ENCODE measurements at places on chromosomes 2 and 18.
A peak's percentile ranks its signal among the peaks of the same experiment; 100 is the strongest.

DNA sequence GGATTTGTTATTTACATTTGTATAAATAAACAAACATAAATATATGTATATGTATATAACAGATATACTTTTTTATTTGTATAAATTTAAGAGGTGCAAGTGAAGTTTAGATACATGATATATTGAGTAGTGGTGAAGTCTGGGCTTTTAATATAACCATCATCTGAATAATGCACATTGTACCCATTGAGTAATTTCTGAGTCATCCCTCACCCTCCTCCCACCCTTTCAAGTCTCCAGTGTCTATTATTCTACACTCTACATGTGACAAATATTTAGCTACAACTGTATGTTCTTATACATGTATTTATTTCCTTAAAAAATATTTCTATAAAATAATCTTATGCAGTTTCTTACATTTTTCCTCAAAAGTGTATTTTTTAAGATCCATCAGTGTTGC is 358.7 kb upstream of the TFPI start:
- no peak for DNase-seq

DNA sequence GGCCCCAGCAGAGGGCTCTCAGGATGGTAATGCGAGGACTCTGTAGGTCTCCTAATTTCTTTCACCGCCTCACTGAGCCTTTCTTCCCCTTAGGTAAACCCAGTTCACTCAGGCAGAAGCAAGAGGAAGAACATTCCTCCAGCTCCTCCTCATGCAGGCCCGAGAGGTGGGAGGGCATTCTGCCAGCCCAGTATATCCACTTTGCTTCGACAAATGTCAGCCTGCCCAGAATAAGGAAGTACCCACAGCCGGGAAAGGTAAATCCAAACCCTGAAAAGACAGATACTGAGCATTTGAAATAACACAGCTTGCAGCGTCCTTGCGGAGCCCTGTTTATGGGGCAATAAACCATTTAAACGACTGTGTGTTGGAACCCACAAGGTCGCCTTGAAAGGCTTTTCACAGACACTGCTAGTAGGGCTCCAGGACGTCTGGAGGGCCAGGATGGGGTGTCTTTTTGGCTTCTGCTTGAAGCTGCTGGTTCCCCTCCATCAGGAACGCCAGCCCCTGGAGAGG is 63.0 kb upstream of the STPG4 start:
- no peak for DNase-seq

DNA sequence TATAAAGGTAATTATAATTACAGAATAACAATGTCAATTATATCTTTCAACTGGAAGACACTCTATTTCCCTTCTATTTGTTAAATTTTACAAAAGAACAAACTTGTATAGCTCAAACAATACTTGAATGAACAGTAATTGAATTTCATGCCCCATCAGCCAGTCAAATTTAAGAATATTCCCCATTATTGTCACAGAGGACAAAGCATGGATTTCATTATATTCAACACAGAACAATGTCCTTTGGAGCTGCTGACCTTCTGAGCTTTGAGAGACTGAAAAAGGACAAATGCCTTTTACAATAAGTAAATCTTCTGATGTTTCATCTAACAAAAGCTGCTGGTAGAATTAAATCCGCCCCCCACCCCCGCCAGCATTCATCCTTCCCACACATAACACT is 187.5 kb upstream of the MC4R start:
- no peak for DNase-seq

- DNase-seq: peak; percentile 92
These were observed at the start of gene MAP3K20 for GRCh38 chr2:173075781-173076580. MAP3K20 (plus strand) TSS chr2:173075846; CDS start chr2:173091032, 15,186 bp downstream.

DNA sequence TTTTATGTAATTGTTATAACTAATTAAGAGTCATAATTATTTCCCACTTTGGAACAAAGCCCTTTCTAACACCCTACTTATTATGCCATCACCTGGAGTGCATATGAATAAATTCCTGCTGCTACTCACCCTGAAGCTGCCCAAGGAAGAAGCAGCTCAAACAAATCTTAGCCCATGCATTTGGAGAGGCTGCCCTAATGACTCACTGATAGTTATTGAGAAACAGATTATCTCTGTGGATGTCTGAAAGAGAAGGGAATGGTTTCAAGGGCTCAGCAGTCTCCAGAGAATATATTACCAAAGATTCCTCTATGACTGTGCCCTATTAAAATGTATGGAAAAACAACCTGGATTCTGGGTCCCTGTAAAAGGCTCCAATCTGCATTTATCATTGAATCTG is 81.0 kb downstream of the GPR39 start:
- DNase-seq: no peak

DNA sequence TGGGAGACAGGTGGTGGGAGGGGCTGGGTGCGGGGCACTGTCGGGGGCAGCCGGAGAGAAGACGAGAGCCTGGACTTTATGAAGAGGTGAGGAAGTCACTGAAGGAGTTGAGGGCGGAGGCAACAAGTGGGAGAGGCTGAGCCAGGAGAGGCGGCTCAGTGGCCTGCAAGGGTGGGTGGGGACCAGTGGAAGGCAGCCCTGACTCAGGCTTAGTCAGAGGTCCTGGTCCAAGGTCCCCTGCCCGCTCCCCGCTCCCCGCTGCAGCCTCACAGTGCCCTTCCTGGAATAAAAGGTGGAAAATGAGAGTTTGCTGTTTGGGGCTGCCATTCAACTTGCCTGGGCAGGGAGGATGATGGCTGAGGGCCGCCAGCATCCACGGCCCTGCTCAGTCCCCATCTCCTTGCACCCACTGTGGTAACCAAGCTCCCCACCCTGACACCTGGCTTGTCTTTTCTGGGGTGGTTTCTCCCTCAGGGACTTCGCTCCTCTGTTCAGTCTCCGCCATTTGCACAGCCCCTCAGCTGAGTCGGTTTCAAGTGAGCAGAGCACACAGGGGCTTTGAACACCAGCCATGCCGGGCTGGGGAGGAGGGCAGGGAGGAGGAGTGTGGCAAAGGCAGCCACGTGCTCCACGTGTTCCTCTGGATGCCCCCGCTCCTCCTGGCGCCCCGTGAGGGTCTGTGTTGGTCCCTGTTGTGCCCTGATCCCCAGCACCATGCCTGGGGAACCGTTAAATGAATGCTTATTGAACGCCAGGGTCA is 13.7 kb upstream of the RALB start:
- DNase-seq: no peak

DNA sequence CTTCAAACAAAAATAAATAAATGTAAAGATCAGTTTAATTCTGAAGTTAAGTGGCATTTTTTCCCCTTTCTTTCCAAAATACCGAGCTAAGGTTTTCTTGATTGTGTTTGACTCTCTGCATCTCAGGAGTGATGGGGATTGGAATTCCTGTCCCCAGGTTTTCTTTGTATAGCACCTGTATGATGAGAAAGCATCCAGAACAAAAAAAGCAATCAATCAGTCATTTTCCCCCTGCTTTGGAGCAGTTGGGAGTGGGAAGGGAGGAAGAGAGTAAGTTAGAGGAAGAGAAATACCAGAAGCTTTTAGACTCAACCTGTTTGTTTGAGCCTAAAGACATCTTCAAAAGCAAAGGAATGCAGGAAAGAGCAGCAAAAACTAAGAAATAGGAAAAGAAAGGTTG is 88.5 kb downstream of the RIF1 start:
- DNase-seq: no peak

DNA sequence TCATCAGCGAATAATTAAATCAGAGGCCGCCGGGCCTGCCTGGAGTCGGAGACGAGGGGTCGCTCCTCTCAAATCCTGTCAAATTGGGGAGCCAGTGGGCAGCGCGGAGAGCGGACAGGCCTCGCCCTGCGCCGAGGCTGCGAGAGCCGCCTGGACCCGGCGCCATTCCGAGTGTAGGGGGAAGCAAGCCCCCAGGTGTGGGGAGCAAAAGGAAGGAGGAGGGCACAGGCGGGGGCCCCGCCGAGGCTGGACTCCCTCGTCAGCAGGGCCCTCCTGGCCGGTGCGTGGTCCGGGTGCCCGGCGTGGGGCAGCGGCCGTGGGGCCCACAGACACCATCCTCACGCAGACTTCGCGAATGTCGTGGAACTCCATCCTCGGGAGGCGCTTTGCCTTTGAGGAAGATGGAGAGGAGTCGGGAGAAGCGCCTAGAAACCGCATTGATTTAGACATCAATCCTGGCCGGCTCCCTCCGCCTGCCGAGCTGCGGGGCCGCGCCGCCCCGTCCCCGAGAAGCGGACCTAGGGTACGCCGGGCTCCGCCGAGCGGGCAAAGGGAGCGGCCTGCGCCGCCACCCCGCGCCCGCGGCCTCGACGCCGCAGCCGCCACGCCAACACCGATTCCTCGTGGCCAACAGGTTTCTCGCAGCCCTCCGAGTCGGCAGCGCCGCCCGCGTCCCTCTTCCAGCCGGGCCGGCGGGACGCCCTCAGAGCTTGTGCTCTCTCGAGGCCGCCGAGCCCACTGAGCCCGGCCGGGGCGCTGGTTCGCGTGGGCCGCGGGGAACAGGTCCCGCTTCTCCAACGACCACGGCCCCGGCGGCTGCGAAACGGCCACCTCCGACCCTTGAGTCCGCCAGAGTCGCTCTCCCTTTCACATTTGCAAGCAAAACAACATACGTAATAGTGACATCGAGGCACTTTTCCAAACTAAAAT is 6.7 kb upstream of the ONECUT2 start:
- DNase-seq: no peak

DNA sequence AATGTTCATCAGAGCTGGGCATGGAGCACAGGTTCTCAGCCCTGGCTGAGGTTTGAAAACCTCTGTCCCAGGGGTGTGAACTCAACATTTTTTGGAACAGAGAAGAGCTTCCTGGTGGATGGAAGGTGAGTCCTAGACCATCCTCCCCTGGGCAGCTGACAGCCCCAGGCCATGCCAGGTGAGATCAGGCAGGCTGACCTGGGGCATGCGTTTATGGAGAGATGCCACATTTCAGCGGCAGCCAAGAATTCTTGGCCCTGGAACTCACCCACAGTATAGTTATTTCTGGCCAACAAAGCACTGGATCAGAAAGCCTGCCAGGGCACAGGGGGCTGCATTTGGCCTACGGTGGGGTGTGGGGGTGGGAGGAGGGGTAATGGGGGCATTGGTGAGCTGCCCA is 83.8 kb downstream of the EDAR start:
- DNase-seq: no peak

DNA sequence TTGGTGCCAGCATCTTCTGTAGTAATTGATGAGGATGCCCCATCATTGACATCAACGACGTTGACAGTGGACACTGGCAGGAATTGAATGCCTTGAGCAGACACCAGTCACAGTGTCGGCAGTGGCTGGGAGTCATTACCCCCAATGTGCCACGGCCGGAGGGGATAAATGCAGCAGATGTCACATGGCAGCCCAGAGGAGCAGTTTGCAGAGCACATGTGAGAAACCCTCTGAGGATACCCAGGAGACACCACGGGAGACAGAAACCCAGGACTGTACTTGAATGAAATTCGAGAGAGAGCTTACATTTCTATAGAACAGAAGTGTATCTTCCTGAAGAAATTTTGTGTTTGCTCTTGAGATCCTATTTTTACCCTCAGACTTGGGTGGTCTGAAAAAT is 409.1 kb upstream of the TNP1 start:
- no peak for DNase-seq

DNA sequence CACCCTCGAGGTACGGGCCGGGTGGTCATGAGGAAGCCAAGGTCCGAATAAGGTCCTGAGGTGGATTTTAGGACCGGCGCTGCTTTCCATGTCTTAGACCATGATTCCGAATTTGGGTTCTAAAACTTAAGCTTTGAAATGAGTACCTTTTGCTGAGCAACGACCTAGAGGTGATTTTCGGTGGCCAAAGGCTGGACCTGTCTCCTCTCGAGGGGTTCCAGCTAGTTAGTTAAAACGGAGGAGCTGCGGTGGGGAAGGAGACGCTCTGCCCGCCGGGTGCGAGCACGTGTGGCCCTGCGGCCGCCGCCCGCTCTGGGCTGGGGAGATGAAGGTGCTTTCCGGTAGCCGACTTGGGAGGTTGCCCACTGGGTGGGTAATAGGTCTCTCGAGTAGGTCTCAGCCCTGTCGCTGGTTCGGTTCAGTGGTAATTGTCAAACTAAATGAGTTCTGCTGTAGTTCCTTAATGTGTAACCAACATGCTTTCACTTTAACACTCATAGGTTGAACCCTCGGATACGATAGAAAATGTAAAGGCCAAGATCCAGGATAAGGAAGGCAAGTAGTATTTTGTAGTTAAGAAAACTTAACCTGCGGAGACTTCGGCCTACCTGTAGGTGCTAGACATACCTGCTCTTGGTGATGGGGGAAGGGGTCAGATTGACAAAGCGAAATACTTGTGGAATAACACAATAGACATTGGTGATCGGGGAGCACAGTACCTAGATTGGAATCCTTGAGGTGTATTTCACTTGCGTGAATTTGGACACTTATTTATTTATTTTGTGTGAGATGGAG is 572 bp downstream of the RPS27A start:
- DNase-seq: no peak

GRCh38 chr18:32072321-32072720 is 19.4 kb upstream of the RNF138 start:
- DNase-seq: no peak

DNA sequence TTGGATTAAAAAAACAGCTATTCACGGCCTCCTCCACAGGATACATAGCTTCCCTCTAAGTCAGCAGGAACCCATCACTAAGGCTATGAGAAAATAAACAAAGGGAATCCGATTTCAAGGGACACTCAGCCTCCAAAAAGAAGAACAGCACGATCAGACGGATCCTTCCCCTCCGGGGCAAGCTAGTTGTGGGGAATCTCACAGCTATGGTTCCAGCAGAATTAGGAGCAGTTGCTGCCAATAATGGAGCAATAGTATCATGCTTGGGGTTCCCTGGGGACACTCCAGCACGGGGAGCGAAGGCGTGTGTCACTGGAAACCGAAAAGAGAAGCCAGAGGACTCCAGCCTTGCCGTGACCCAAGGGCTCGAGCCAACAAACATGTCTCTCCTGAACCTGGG is 163.1 kb downstream of the TTC32 start:
- peak; percentile 85 for DNase-seq

DNA sequence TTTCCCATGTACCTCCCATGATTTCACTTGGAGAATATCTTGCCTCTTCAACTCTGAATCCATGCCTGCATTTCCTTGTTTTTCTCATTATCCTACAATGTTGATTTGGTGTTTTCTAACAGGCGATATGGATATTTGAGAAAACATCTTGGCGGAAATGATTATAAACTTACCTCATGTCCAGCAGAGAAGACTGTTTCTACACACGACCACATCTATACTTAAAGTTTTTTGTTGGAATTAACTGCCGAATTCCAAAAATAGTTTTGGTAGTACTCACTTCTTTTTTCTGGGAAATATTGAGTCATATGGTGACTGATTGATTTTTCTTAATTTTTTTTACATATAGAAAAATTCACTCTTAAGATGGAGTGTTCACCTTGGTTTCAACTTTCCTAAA is 41.4 kb upstream of the TMEFF2 start:
- DNase-seq: no peak
